ENCODE measurements at places on chromosomes 16 and 17.

- DNase-seq: no peak
Observed at GRCh38 chr16:845351-845745, 44.8 kb upstream of the GNG13 start.

DNA sequence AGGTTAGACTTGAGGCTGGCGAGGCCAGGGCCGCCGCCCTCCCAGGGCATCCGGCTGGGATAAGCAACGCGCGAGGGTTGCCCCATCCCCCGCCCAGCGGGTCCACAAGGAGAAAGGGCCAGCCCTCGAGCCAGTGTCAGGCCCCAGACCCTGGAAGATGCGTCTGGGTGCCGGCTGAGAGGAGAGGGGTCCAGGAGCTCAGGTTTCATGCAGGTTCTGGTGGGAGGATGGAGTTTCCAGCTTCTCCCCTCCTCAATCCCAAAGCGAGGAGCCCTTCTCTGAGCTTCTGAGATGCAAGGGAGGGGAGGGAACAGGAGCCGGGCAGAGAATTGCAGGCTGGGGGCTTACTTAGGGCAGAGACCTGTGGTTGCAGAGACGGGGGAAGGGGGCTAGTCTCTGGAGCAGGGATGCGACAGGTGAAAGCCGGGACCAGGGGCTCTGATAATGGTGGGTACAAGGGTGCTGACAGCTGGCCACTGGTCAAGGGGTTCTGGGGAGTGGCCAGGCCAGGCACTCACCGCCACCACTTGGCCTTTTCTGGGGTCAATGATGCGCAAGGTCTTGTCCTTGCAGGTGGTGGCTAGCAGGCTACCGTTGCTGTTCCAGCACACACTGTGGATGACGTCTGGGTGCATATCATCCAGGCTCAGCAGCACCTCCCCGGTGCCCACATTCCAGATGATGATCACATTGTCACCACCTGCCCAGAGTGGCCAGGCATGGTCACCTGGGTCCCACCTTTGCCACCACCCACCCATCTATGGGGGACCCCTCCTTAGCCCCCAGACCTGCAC, 4.2 kb downstream of the CORO6 start:
- no peak for DNase-seq

- no peak for DNase-seq
Observed at GRCh38 chr17:2892305-2892971, 96.2 kb downstream of the RAP1GAP2 start.

DNA sequence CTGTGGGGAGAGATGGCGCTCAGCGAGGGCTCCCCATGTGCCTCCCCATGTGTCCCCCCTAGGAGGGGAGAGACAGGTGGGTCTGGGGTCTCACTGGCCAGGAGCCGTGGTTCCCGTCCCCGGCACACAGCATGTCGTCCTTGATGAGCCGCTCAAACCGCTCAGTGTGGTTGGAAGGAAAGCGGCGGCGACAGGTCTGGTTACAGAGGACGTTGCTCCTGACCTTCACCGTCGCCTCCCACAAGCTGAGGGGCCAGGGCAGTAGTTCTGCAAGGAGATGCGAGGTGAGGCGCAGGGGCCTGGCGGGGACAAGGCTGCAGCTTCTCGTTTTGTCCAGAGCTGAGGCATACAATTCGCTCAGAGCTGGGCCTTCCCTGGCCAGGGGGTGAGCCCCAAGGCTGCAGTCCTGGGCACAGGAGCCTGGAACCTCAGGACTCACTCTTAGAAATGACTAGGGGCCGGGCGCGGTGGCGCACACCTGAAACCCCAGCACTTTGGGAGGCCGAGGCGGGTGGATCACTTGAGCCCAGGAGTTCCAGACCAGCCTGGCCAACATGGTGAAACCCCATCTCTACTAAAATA, 22.8 kb upstream of the UBE2I start:
- DNase-seq: no peak

GRCh38 chr16:57236022-57236350, 9.1 kb upstream of the ARL2BP start:
- DNase-seq: no peak

DNA sequence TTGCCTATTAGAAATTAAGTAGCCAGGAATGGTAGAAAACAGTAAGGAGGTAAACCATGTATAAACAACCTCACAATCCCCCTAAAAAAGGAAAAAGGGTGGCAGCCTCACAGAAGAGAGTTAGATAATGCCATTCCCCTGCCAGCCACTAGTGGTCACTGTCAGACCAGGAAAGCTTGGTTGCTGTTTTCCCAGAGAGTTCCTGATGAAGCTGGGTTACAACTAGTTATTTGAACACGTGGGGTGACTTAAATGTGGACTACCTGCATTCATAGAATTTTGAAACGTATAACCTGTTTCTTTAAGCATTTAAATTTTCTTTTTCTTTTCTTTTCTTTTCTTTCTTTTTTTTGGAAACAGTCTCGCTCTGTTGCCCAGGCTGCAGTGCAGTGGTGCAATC, 5.8 kb downstream of the GPRC5C start:
- DNase-seq: peak; percentile 37

- DNase-seq: no peak
Observed at GRCh38 chr16:77113835-77114234, 77.2 kb upstream of the MON1B start.

- no peak for DNase-seq
Observed at GRCh38 chr17:13046361-13046760, 28.5 kb upstream of the ELAC2 start.

DNA sequence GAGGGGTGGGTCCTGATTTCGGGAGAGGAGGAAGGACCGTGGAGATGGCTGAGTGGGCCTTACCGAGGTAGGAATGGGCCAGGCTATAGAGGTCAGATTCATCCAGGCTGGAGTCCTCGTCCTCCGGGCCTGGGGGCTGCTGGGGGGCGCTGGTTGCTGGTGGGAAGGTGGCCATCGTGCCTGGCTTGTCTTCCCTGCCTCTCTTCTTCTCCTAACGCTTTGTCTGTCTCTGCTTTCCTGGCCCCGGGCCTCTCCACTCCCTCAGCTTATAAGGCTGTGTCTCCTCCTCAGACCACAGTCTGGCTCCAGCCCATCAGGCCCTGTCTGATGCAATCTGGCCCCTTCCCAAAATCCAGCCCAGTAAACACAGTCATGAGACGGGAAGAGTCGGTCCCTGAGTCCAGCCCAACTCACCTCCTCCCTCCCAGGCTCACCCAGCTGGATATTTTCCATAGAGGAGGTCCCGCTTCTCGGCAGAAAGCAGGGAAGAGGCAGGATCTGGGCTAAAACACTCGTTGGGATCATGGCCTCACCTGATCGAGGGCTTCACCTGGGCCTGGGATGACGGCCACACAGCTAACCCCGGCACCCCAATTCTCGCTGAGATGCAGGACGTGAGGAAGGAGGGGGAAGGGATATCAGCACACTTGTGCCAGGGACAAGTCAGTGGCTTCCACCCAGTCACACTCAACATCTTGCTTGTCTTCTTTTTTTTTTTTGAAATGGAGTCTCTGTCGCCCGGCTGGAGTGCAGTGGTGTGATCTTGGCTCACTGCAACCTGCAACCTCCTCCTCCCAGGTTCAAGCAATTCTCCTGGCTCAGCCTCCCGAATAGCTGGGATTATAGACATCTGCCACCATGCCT, at the start of gene NUPR1:
Gene NUPR1 (minus strand): TSS at position 242 of the 864 bp plus-strand sequence. CDS start 67 bp downstream, at position 175.
- DNase-seq: no peak

DNA sequence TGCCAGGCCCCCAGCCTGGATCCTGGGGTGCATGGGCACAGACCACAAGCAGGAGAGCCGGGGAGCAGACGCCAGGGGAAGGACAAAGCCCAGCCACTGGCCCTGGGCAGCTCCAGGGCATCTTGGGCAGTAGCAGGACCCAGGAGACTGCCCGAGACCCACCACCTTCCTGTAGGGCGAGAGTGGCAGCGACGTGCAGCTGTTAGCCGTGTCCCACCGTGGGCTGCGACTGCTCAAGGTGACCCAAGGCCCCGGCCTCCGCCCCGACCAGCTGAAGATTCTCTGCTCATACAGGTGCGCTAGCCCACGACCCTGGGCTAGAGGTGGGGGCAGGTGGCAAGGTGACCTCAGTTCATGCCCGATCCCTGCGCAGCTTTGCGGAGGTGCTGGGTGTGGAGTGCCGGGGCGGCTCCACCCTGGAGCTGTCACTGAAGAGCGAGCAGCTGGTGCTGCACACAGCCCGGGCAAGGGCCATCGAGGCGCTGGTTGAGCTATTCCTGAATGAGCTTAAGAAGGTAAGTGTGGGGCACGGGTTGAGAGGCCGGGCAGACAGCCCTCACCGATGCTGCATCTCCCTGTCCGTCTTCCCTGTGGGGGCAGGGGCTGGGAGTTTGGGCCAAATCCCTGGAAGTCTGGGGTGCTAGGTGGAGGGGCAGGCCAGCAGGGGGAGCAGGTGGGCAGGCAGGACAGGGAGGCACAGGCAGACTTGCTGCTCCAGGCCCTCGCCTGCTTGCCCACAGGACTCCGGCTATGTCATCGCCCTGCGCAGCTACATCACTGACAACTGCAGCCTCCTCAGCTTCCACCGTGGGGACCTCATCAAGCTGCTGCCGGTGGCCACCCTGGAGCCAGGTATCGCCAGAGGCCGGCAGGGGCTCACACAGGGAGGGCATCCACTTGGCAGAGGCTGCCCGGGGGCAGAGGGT, 13.5 kb upstream of the SMIM5 start:
- DNase-seq: peak; percentile 12

- DNase-seq: no peak
Observed at GRCh38 chr17:64092952-64093451, 36.9 kb downstream of the ERN1 start.

GRCh38 chr16:78720416-78720815, 621.0 kb downstream of the WWOX start:
- no peak for DNase-seq

- DNase-seq: peak; percentile 50
Observed at GRCh38 chr16:58306327-58306726, 11.5 kb upstream of the PRSS54 start.

GRCh38 chr16:2804728-2805127, 6.5 kb downstream of the PRSS41 start:
- DNase-seq: no peak

GRCh38 chr17:4994081-4994595, 3.2 kb downstream of the INCA1 start:
- DNase-seq: no peak

- no peak for DNase-seq
Observed at GRCh38 chr16:24088767-24089166, 167.4 kb upstream of the CACNG3 start.

GRCh38 chr16:8622315-8622656, 788 bp downstream of the METTL22 start:
- no peak for DNase-seq

DNA sequence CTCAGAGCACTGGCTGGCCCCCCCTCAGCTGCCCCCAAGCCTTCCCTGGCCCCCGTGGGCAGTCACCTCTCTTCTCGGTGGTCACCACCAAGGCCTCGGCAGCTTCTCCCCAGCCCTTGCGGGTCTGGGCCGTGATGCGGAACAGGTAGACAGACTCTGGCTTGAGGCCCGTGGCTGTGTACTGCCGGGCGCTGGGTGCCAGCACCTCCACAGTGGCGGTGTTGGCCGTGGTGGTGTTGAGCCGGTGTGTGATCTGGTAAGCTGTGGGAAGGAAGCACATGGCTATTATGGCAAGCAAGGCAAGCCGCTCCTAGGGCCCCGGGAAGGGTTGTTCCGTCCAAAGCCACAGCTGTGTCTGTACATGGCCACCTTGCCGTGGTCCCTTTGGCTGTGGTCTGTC, 78.4 kb upstream of the CDC42EP4 start:
- DNase-seq: no peak

- no peak for DNase-seq
Observed at GRCh38 chr17:68734931-68735330, 133.8 kb upstream of the FAM20A start.

- DNase-seq: no peak
Observed at GRCh38 chr17:40021451-40021971, 6.3 kb downstream of the CSF3 start.

- no peak for DNase-seq
Observed at GRCh38 chr17:77392376-77393273, 251.9 kb downstream of the SEC14L1 start.

GRCh38 chr16:77991701-77992100, 30.6 kb upstream of the CLEC3A start:
- no peak for DNase-seq

DNA sequence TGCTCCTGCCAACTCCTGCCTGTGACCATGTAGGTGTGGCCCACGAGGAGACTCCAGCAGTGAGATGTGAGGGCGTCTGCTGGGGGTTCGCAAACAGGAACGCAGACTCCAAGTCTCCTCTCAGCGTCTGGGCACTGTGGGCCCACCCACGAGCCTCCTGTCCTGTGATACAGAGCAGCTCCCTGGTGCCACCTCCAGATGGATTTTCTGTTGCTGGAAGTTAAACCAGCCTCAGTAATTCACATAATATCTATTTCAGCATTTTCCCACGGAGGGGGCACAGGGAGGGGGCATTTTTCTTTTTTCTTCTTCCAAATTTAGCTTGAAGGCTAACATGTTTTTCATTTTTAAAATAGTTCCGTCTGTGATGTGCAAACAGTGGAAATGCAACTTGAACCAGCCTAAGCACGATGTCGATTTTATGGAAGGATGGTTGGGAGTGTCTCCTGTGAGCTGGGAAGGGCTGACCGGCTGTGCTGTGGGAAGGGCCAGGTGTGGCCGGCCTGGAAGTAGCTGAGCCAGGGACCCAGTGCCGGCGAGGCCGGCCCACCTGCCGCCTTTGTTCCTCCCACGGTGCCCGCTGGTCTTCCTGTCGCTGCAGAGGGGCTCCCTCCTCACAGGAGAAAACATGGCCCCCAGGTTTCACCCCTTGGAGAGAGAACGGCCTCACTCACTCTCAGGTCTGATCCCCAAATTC, 3.9 kb upstream of the RAB40B start:
- DNase-seq: no peak

DNA sequence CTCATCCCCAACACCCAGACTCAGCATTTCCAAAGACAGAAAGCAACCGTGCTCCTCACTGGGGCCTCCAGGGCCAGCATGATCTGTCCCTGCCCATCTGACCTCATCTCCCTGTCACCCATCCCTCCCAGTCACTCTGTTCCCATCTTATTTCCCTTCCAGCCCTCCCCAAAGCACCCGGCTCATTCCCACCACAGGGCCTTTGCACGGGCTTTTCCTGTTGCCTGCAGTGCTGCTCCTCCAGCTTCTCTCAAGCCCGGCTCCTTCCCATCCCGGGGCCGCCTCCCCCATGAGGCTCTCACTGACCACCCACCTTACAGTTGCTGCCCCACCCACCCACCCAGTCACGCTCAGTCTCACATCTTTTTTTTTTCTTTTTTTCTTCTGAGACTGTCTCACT, 54.8 kb downstream of the RMI2 start:
- no peak for DNase-seq

- peak; percentile 56 for DNase-seq
Observed at GRCh38 chr17:4573669-4574068, 10.7 kb upstream of the SMTNL2 start.

DNA sequence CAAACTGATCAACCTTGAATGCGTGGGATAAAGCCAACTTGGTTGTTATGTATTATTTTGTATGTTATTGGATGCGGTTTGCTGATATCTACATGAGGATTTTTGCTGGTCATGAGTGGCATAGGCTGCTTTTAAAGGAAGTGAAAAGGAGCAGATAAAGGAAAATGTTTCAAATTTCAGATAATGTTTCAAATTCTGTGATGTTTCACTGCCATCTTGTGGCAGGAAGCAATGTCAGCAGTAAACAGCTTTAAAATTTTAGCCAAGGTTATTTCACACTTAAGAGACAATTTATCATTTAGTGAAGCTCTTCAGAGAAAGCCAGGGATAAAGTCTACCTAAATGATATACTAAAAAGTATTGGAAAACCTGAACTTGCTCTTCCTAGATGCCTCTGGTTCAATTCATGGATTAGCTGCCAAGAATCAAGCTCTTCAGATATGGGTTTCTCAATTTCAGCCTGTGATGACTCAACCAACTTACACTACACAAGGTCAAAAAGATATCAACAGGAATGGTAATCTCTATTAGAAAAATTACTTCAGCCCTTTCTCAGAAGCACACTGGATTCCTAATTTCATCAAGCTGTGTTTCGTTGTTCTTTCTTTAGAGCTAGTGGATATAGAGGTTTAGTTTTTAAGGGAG, 136.0 kb upstream of the C17orf78 start:
- peak; percentile 23 for DNase-seq
